Diencephalon (tissue), 1 donor: ENCODE measurements at places on chromosomes 4 and X. TPM values are rescaled to one million over a fixed set of nuclear protein-coding genes. Genes with fewer than 3 reads are reported as not detected.

ADH4 gene
- not detected for total RNA-seq

RPA4 gene
- 1.2 TPM for total RNA-seq

CRMP1 gene
- total RNA-seq, result 489 TPM

MAGEA6 gene
- not detected for total RNA-seq

BEND4 gene
- 12.9 TPM for total RNA-seq
